CD4-positive, alpha-beta memory T cell (primary cell): ENCODE measurements at places on chromosomes 2 and 18.

GRCh38 chr2:240236217-240237111, 96.0 kb upstream of the OTOS start:
- no peak for DNase-seq

DNA sequence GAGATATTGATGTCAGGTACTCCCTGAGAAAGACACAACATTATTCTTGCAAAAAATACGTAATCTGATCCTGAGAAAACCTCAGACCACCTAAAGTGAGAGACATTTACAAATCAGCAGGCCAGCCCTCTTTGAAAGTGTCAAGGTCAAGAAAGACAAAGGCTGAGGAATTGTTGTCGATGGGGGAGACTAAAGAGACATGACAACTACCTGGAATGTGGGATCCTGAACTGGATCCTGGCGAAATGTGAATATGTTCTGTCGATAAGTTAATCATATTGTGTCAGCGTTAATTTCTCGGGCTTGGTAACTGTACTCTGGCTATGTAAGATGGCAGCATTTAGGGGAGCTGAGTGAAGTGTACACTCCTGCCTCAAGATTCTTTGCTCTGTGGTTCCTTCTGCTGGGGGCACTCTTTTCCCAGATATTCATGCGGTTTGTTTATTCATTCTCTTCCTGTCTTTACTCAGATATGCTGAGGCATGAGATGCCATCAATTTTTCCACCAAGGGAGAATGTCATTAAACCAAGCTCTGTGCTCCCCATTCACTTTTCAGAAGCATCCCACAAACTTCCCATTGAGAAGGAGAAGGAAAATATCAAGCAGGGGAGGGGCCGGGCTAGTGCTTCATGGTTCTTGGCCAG, 154.9 kb downstream of the CAPN13 start:
- DNase-seq, result no peak

- DNase-seq, result no peak
These were observed 276 bp downstream of the NFE2L2 start for GRCh38 chr2:177264209-177264692.

DNA sequence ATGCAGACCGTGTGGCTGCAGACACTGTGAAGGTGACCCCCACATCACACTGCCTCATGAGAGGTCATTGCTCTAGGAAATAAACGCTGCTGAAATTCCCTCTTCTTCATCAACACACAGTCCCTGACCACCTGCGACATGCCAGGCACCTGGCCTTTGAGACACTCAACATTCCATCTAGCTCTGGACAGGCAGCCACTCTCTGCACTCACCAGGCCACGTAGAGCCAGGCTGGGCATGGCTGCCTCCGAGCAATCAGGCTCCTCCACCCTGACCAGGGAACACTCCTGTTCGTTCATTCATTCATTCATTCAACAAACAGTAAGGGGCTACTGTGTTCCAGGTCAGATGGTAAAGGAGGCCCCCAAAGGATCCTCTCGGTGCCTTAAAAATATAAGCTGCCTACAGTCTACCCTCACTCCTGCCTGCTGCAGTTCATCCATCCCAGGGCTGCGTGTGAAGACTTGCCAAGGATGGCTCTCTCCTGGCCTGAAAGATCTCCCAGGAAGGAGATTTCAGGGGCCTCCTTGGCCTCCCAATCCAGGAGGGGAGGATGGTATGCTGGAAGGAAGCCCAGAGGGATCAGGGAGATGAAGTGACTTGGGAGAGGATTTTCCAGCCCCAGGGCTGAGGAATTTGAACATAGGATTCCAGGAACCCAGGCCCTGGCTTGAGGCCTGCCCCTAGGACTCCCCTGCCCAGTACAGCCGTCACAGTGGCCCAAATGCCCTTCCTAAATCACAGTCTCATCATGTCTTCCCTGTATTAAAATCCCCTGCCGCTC, 66.7 kb downstream of the TNS1 start:
- no peak for DNase-seq

- DNase-seq, result no peak
These were observed 84.6 kb upstream of the CERS6 start for GRCh38 chr2:168371273-168372019.

GRCh38 chr2:134855709-134856108, 17.3 kb downstream of the ACMSD start:
- no peak for DNase-seq
